ENCODE measurements at places on chromosomes 5 and 9.

- peak; percentile 9 for DNase-seq
Observed at GRCh38 chr5:77935506-77936364, 159.6 kb upstream of the TBCA start.

- no peak for DNase-seq
Observed at GRCh38 chr5:62395210-62395950, 8.3 kb downstream of the DIMT1 start.

DNA sequence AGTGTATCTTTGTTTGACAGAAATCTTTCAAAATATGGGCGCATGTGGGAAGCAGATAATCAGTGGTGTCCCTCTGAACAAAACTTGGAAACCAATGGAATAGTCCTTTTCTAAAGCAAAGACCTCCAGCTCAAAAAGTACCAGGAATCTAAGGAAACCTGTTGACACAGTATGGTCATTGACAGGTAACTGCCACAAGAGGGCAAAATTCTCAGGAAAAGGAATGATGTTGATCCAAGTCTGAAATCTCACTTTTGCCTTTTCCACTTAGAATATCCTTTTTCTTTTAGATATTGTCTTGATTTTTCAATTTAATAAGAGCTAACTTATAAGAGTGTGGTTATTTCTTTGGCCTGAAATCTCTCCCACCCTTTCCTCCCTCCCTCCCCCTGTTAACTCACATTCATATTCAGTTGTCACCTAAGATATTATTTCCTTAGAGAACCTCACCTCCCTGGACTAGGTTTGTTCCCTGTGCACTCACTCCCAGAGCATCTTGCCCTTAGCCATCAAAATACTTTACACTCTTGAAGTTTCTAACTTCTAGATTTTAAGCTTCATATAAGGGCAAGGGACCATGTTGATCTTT is 59.0 kb upstream of the BARX1 start:
- DNase-seq = no peak

DNA sequence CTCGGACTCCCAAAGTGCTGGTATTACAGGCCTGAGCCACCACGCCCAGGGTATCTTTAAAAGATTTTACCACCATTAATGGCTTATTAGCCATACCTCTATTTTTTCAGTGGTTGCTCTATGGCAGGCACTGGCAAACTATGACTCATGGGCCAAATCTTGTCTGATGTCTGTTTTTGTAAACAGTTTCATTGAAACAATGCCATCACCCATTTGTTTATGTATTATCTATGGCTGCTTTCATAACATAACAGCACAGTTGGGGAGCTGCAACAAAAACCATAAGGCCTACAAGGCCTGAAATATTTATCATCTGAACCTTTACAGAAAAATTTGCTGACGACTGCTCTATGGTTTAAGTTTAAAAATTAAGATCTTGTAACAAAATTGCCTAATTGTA is 66.8 kb downstream of the SLC38A9 start:
- DNase-seq = no peak

DNA sequence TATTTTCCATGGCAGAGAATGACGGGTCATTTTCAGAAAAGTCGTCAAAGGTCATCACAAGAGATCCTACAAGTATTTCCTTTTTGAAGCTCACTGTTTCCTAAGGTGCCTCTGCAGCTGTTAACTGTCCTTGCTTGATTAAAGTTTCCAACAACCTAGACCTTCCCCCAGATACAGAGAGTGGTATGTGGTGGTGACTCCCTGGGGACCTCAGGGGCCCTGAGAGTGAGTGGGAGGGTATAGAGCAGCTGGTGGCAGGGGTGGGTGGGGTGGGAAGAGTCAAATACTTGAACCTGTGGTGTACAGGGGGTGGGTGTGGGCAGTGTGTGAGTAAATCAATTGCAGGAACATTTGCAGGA is 1.6 kb upstream of the CD72 start:
- DNase-seq = no peak

DNA sequence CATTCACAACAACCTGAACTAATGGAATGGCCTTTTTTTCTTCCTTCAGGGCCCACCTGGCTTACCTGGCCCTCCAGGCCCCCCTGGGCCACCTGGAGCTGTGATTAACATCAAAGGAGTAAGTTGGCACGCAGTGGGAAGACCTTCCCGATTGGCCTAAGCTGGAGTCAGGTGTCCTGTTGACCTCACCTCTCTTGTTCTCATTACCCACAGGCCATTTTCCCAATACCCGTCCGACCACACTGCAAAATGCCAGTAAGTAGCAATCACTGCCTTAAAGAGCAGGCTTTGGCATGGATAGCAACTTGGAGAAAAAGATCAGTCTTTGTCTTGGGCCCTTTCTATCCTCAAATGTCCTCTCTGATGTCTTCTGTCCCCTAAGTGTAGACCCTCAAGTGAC is 55.3 kb upstream of the TGFBR1 start:
- no peak for DNase-seq

DNA sequence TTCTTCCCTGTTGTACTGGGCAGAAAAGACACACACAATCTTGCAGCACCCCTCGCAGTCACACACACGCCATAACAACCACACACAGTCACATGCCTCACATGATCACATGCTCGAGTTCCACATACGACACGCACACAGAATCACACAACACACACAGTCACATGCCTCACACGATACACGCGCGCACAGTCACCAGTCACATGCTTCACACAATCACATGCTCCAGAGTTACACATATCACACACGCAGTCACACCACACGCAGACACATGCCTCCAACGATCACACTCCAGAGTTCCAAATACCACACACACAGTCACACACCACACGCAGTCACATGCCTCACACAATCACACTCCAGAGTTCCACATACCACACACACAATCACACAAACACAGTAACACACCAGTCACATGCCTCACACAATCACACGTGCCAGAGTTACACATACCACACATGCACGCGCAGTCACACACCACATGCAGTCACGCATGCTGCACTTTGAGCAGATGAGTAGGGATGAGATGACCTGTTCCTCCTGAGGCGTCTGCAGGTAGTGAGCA is 49.0 kb upstream of the LRRC14B start:
- DNase-seq = no peak

DNA sequence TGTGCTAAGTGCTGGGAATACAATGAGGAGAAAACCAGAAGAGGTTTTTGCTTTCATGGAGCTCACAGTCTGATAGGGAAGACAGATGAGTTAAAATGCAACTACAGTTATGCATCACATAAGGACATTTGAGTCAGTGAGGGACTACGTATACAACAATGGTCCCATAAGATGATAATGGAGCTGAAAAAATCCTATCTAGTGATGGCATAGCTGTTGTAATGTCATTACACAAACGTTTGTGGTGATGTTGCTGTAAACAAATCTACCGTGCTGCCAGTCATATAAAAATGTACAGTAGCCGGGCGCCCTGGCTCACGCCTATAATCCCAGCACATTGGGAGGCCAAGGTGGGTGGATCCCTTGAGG is 110.1 kb upstream of the RAD23B start:
- DNase-seq = no peak

- DNase-seq = no peak
Observed at GRCh38 chr5:28281351-28281750, 1243.0 kb upstream of the CDH9 start.

- DNase-seq = no peak
Observed at GRCh38 chr9:92360083-92360482, 34.3 kb downstream of the CENPP start.

DNA sequence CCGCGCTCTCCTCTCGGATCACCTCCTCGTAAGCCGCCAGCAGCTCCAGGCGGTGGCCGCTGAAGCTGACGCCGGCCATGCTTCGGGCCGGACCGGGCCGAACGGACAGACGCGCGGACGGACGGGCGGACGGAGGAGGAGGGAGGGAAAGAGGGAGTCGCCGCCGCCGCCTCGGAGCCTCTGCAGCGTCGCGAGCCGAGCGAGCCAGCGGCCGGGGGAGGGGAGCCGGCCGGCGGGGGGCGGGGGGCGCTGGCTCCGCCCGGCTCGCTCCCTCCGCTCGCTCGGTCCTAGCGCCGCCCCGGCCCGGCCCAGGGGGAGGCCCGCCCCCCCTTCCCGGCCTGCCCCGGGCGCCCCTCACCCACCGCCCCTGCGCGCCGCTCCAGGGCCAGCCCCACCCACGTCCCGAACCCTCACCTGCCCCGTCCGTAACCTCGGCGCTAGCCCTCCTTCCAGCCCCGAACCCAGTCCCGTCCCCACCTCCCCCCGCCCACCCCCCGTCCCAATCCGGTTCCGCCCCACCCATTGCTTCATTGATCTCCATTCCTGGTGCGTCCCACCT is at the start of gene DBN1:
Gene DBN1, minus strand, starts transcription at position 192 of the 559 bp plus-strand sequence. Its CDS starts 113 bp downstream, at position 79.
- no peak for DNase-seq

GRCh38 chr9:91786132-91786896 is 163.7 kb downstream of the ROR2 start:
- no peak for DNase-seq

DNA sequence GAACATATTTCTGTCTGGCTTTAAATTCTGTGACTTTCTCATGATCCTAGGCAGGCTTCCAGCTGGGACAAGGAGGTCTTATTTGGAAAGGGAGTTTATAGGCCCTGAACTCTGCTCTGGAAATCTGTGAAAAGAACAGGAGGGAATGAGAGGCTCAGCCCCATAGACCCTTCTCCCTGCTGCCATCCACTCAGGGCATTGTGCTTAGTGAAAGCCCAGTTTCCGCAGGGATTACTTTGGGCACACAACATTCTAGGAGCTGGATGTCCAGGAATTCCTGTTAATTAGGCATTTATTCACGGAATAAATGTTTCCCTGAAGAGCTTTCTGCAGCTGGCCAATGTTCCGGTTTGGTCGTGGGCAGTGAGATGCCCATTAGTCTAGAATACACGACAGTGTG is 32.7 kb upstream of the COL15A1 start:
- DNase-seq = no peak

- DNase-seq = peak; percentile 15
Observed at GRCh38 chr9:121992571-121993212, 100.4 kb downstream of the TTLL11 start.

- no peak for DNase-seq
Observed at GRCh38 chr5:143372187-143372829, 31.2 kb downstream of the NR3C1 start.

GRCh38 chr5:173515526-173515925 is 100.9 kb downstream of the BOD1 start:
- no peak for DNase-seq

GRCh38 chr5:14178091-14178490 is 34.9 kb downstream of the TRIO start:
- DNase-seq = no peak

- no peak for DNase-seq
Observed at GRCh38 chr9:72971411-72971810, 18.6 kb upstream of the ALDH1A1 start.

DNA sequence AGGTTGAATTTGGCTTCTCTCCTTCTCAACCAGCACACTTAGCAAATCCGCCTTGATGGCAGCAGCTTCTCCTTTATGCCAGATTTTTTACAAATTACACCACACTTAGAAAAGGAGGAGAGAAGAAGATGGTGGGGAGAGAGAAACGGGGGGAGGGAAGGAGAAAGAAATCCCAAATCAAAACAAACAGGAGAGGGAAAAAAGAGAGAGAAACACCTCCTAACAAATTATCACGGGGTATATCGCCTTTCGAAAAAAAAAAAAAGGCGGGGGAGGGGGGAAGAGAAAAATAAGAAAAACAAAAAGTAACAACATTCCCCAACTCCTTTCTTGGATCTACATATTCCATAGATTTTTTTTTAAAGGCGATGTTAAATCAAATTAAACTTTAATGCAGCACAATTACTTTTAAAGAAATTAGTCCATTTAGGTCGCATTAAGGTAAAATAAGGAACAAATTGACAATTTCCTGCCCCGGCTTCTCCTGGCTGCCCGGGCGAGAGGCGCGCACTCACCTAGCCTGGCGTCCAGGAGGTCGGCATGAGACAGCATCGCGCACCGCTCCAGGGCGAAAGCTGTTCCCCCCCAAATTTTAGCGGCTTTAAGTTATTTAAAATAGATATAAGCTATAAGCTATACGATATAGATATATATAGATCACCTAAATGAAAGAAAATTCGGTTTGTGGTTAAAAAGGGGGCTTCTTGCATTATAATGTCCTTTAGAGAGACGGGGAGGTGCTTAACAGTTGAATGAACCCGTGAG is at the start of gene OTP:
Gene OTP, minus strand, starts transcription at position 716 of the 765 bp plus-strand sequence. Its CDS starts 164 bp downstream, at position 552.
- DNase-seq = no peak

- DNase-seq = no peak
Observed at GRCh38 chr9:80811003-80811402, 878.3 kb downstream of the TLE1 start.

All from stimulated activated CD4-positive, alpha-beta T cell treated with anti-CD3 and anti-CD28 coated beads, Interleukin-4, amount 100 ng/mL, for 48 hours (primary cell).